Putamen (tissue), 1 donor: ENCODE measurements at places on chromosomes 5 and 9.

DNA sequence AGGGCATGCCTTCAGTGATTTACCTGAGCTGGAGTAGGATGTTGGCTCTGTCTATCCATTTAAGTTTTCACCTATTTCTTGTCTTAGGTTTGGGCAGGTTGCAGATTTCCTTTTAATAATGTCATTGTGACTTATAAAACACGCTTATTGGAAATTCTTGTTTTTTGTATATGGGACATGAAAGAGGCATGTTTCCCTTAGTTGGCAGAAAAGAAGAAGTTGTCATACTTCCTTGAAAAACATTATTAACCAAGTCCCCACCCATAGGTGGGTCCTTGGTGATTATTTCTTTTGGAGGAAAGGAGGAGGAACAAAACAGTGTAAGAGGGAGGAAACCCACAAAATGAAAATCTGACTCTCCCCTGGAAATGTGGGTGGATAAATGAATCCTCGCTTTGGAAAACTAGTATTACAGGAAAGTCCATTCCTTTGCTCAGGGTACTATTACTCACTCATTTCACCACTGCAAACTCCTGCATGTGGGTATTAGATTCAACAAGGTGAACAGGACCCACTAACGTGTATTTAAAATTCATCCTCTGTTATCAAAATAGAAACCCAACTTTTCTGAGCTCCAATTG, 9.3 kb downstream of the CER1 start:
- no peak for DNase-seq

DNA sequence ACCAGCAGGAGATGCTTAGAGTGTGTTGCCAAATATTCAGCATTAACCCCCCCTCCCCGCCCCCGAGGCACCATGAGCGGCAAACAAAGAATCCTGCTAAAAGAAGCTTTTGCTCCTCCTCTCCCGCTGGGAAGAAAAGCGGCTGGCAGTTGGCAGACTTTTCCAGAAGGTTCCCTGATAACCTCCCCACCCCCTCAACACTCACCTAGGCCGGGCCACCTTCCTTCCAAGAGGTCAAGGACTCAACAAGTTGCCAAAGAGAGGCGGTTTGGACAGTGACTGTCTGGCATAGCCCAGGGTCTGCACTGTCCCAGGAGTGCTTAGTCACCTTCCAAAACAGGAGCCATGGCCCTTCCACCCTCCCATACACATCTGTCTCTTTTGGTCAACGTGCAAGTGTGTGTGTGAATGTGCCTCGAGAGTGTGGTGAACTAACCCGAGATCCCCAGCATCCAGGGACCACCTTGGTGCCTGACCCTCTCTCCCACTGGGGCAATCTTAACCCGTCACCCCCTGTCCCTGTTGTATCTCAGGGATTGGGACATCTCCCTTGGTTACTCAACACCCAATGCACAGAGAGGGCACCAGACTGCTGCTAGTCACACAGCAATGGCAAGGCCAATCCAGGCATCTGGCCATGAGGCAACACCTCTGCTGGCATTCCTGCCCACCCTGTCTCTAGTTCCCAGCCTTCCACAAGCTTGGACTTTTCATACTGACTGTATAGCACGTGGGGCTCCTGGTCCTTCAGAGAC, 18.9 kb downstream of the CAMK2A start:
- no peak for DNase-seq

- no peak for DNase-seq
Observed at GRCh38 chr9:106868087-106868486, 5.1 kb downstream of the ZNF462 start.

DNA sequence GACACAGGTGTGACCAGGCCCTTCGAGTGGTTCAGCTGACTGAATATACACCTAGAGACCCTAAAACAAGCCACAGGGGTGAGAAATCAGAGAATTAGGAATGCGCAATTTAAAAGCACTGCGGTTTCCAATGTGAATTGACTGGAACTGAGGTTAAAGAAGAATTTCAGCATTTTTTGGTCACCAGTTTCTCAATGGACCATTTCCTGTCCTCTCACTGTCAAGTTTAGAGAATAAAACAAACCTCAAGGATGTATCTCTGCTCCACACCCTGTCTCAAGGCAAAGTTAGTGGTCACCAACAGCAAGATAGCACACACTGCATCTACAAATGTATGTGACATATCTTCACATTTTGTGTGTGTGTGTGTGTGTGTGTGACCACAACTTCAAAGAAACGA, 143.8 kb upstream of the MAP3K1 start:
- no peak for DNase-seq

DNA sequence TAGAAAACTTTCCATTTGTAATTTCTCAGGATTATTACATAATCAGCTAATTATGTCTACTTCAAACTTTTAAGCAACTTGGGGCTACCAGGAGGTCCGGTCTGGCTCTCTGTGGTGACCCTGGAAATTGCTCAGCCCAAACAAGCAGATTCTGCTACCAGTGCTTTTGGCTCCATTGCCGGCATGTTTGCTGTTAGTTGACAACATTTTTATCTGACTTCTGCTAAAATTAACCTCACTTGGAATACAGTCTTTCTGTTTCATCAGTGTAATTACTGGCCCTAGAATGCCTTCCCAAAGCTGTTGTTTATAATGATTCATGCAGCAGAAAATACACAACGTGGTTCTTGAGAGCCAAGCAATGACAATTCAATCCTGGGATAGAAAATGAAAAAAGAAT, 38.5 kb upstream of the FAM81B start:
- DNase-seq = no peak

DNA sequence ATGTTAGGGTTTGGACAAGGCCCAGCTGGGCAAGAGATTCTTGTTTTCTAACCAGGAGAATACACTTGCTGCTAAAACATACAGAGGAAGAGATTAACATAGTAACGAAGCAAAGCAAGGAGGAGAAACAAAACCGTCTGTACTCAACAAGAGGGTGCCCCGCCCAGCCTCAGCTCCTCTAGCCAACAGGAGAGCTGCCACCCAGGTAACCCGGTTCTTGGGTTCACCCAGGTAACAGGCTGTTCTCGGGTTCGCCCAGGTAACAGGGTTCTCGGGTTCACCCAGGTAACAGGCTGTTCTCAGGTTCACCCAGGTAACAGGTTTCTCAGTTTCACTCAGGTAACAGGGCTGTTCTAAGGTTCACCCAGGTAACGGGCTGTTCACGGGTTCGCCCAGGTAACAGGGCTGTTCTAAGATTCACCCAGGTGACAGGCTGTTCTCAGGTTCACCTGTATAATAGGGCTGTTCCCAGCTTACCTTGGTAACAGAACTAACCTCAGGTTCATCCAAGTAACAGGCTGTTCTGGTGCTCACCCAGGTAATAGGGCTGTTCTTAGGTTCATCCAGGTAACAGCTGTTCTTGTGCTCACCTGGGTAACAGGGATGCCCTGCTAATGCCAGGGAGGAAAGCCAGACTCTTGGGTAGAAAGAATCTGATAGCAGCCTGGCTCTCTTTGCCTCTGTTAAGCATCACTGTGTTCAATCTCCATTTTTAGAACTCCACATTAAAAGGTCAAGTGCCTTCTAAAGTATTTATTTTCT, 271.6 kb downstream of the SYK start:
- no peak for DNase-seq

DNA sequence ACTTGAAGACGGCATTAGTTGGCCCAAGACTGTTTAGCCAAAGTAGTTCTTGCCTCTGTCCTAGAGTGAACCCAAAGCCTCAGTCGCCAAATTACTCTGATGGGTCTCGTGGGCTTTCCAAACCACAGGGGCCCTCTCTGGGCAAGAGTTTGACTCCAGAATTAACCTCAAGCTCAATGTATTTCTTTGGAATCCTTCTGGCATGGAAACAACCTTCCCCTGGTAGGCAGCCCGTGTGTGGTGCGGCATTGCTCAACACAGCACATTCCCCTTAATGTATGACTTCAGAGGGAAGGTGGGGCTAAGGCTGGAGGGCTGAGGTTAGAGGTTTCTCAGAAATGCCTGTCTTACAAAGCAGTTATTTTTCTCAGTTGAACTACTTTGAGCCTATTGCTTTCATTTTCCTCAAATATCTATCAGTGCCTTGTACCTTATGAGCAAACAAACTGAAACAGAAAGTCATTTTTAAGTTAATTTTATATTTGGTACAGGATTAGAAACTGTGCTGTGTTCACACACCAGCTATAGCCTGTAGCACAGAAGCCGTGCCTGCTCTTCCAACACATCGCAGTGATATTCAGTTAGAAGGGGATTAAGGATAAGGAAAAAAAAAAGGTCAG, 123.9 kb upstream of the HAPLN1 start:
- DNase-seq = no peak

- DNase-seq = no peak
Observed at GRCh38 chr9:127776195-127776923, 2.1 kb downstream of the SH2D3C start.

GRCh38 chr5:19492861-19493260, 495.1 kb downstream of the CDH18 start:
- DNase-seq = no peak

DNA sequence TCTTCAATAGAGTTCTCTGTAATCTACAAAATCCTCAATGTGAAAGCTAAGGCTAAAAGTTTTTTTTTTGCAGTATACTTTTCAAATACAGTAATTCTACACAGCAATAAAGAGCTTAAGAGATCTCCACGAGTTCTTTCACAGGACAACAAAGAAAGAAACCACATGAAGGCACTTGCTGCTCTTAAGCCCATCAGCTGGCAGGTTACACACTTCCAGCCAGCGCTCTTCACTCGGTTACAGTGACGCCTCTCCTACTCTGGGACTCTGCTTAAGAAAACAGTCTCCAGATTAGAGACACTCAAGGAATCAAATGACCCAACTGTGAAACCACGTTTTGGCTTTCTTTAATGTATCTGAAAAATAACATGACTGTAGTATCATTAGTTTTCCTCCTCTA, 85.0 kb downstream of the ROR2 start:
- DNase-seq = no peak

- no peak for DNase-seq
Observed at GRCh38 chr5:5116956-5117355, 23.2 kb upstream of the ADAMTS16 start.

- no peak for DNase-seq
Observed at GRCh38 chr5:17121776-17122175, 95.7 kb upstream of the BASP1 start.

DNA sequence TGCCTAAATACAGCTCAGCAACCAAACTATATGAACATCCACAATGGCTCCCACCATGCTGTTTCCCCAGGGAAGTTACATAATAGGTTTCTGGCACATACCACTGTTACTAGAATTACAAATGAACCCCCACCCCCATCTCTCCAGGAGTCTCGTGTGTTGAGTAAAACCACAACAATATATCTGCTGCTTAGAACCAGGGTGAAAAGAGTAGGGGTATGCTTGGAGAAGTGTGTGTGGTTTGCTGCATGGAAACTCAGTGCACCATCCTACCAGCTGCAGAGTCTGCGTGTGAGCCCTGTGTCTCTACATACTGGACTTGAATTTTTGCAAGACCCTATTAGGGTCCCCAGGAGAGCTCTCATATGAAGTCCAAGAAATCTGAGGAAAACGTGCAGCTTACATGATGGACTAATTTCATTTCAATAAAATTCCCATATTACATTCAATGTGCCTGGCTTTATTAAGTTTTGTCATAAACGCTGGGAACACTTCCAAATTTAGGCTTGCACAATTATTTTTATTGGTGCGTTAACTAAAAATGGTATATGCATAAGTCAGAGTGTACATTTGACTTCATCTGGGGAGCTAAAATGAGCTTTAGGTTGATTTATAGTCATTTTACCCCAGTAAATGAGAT, 104.5 kb upstream of the NFIB start:
- no peak for DNase-seq

DNA sequence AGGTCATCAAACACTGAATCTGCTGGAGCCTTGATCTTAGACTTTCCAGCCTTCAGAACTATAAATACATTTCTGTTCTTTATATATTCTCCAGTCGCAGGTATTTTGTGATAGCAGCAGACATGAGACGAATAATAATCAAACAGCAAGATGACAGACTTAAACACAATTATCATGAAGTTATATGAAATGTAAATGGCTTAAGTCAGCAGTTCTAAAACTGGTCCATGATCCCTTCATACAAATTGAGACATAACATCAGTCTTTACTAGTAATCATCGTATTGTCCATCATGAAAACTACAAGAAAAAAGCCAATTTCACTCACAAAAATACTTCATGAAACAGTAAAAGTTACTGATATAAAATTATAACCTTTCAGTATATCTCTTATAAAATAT, 101.8 kb downstream of the ZDHHC21 start:
- DNase-seq = no peak

DNA sequence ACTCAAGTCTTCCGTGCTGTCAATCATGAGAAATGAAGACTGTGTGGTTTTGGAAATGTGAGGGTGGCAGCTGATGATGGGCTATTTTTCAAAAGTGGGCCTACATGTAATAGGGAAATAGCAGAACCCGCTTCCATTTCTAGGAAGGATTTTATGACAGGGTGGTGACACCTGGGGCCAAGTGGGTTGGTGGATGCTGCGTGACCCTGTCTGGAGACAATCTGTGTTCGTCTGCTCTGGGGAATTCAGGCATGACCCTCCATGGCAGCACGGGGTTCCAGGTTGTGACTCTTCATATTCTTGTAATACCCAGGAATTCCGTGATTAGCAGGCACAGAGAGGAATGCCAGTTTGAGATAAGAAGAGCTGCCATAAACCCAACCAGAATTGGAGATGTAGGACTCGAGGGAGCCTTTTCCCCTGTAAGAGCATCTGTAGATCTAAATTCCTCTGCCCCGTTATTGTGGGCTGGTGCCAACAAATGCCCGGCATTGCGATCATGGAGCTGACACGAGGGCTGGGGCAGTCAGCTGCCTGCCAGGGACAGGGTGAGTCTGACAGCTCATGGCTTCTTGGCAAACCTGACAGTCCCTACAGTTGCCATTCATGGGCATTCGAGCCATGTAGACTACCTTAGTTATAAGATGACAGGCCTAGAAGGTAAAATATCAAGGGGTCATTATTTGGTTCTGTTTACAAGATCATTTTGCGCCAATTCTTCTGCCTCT, 279.7 kb downstream of the GADD45G start:
- no peak for DNase-seq

- no peak for DNase-seq
Observed at GRCh38 chr9:115495052-115495635, 377.2 kb upstream of the TNC start.

- no peak for DNase-seq
Observed at GRCh38 chr9:105425816-105426433, 21.9 kb upstream of the FSD1L start.

DNA sequence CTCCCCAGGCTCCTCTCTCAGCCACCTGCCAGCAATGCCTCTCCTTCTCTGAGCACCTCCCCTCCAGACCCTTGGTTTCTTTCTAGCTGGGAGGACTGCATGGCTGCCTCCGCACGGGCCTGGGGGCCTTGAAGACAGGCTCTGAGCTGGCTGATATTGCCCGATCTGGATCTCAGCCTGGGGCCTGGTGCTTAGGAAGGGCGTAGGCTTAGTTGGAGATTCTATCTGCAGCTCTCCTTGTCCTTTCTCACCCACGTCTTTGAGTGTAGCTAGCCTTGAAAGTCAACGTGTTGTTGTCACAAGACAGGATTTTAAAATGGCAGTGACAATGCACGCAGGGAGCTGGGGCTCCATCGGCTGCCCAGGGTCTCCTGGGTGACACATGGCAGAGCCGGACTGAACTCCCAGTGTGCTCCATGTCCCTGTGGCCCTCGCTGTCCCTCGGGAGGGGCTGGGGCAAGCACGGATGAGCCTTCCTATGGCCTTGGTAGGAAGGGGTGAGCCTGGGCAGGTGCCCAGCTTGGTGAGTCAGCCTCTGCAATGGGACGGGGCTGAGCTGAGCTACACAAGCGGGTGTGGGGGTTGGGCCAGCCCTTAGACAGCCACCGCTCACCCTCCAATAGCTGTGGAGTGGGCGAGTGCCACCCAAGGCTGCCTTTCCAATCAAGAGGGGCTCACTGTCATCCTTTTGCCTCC, 9.4 kb downstream of the ADAMTSL2 start:
- no peak for DNase-seq
